ENCODE measurements at places on chromosomes 5 and 9.

DNA sequence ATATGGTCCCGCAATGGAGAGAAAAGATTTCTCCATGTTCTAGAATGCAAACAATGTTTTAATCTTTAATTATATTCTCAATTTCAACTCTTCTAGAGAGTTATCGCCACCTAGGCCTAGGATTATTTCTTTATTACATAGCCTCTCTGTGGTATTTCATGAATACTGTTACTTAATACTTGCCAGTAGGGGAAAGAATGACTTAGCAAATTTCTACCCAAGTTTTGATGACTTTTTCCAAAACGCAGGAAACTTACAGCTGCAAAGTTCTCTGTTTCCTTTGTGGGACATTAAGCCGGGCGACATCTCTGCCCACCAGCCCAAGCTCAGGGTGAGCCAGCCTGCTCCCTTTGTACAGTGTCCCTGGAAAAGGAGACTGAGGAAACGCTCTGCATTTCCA is 73.8 kb downstream of the MED27 start:
- DNase-seq, result no peak

DNA sequence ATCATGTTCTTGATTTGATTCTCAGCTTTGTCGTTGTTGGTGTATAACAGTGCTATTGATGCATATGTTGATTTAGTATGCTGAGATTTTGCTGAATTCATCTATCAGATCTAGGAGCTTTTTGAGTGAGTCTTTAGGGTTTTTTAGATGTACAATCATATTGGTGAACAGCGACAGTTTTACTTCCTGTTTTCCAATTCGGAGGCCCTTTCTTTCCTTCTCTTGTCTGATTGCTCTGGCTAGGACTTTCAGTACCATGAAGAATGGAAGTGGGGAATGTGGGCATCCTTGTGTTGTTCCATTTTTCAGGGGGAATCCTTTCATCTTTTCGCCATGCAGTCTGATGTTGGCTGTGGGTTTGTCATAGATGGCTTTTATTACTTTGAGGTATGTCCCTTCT is 100.4 kb downstream of the SGCD start:
- DNase-seq, result no peak

DNA sequence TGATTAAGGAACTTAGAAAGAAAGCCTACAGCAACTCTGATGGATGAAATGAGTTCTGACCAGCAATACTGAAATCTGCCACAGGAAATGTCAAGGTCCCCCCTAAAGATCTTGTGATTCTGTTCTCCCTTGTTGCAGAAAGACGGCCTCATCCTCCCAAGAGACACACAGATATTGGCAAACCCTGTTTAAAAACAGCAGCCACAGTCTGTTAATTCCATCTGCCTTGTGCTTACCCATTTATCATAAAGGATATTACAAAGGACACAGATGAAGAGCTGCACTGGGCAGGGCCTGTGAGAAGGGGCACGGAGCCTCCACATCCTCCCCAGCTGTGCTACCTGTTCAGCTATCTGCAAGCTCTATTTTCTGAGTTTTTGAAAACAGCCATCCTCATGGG is 15.2 kb downstream of the RAPGEF1 start:
- DNase-seq, result no peak

GRCh38 chr9:78298046-78298765 is 1.3 kb downstream of the PSAT1 start:
- peak; percentile 41 for DNase-seq

DNA sequence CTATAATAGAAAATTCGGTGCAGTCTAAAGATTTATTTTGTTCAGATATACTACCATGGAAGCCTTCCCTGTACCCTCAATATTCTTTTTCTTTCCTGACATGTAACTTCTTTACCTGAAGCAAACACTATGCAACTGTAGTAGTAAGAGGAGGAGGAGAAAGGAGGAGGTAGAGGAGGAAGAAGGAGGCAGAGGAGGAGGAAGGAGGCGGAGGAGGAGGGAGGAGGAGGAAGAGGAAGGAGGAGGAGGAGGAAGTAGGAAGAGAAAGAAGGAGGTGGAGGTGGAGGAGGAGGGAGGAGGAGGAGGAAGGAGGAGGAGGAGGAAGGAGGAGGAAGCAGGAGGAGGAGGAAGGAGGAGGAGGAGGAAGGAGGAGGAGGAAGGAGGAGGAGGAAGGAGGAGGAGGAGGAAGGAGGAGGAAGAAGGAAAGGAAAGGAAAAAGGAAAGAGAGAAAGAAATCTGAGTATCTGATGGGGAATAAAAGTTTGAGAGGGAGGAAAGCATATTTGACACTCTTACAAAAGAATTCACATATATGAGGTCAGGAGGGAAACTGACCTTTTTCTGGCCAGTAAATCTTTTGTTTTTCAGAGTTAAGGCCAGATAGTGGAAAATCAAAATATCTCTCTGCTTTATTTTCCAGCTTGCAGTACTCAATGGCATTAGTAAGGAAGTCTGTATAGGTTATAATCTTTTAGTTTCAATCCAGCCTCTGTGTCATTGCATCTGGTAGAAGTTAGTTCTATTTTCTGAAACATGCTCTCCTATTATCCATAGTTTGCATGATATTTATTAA is 114.5 kb upstream of the LPAR1 start:
- DNase-seq, result no peak

GRCh38 chr9:4886698-4887097 is 94.0 kb downstream of the RCL1 start:
- DNase-seq, result no peak

GRCh38 chr9:28547527-28547926 is 974.2 kb upstream of the C9orf72 start:
- DNase-seq, result no peak

- DNase-seq, result no peak
Measured at GRCh38 chr5:140481758-140482157, 65.7 kb upstream of the EIF4EBP3 start.

- DNase-seq, result no peak
Measured at GRCh38 chr5:116872486-116872885, 297.9 kb upstream of the SEMA6A start.

- no peak for DNase-seq
Measured at GRCh38 chr5:36666986-36667385, 60.6 kb downstream of the SLC1A3 start.

DNA sequence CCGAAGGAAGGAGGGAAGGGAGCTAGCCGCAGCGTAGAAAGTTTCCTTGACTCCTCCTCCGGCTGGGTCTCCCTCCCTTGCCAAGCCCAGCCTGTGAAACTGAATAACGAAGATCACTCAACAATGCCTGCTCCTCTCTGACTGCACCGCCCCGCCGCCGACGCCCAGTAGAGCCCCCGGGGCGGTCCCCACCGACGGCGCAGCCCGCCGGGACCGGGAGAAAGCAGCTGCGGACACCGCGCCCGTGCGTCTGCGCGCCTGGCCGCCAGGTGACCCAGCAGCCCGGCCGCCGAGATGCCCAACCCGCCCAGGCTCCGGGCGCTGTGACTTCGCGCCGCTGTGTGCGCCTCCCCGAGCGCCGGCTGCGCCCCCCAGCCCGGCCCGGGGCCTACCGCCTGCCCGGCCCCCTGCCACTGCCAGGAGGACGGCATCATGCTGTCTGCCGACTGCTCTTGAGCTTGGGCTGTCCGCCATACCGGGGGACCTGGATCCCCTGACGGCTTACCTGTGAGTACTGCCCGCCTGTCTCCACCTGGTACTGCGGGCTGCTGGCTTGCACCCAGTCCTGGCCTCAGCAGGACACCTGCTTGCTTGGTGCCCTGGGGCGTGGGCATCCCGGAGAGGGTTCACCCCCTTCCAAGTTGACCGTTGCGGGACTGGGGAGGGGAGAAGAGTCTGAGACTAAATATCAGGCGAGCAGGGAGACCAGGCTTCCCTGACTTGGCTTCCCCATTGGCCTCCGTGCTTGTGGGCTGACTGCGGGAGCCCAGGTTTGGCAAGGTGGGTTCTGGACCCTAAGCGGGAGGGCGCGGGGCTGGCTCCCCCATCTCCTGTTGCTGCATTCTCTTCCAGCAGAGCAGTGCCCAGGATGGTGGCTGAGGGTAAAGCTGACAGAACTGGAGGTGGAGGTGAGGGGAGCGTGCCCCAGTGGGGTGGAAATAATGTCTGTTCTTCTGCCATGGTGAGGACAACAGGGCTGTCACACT is 26.2 kb upstream of the SPTLC1 start:
- DNase-seq, result peak; percentile 51

GRCh38 chr5:66958980-66959641 is 237.5 kb downstream of the CD180 start:
- DNase-seq, result peak; percentile 26

DNA sequence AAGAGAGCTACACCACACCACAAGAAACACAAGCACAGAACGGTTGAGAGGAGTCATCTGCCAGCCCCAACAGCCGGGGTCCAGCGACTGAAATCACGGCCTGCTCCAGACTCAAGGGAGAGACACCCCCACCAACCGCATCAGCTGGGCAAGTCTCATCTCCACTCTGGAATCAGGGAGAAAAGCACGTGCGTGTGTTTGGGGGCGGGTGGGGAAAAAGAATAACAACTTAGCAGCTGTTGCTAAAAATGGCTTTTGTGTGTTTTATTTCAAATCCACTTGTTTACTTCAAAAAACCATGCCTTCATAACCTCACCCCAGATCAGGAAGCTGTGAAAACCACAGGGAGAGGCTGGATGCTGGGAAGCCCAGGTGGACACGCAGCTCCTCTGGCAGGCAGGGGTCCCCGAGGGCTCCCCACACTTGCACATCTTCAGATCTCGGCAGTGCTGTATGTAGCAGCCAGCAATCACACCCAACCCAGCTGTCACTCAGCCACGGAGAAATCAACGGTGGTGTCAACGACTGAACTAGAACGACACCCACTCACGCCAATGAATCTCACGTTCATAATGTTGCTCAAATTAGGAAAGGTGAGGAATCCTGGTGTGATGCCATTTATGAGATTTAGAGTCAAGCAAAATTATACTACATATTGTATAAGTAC is 19.0 kb downstream of the PNPLA7 start:
- no peak for DNase-seq

DNA sequence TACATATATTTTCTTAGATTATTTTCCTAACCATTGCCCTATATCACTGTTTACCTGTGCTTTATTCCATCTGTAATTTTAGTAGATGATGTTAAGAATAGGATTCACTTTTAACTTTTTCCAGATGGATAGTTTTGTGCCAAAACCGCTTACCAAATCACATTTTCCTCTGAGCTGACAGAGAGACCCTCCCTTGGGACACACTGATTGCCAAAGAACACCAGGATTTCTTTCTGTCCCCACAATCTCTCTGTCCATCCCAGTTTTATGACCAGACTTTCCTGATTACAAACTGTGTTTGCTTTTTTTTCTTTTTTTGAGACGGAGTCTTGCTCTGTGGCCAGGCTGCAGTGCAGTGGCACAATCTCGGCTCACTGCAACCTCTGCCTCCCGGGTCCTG is 81.3 kb upstream of the SPATA31C2 start:
- no peak for DNase-seq

- DNase-seq, result no peak
Measured at GRCh38 chr5:58967597-58968281, 384.9 kb downstream of the RAB3C start.

- no peak for DNase-seq
Measured at GRCh38 chr9:130743656-130744055, 50.1 kb downstream of the EXOSC2 start.

- no peak for DNase-seq
Measured at GRCh38 chr9:4837261-4838188, 44.8 kb downstream of the RCL1 start.

- no peak for DNase-seq
Measured at GRCh38 chr5:37568893-37569292, 189.8 kb downstream of the WDR70 start.

DNA sequence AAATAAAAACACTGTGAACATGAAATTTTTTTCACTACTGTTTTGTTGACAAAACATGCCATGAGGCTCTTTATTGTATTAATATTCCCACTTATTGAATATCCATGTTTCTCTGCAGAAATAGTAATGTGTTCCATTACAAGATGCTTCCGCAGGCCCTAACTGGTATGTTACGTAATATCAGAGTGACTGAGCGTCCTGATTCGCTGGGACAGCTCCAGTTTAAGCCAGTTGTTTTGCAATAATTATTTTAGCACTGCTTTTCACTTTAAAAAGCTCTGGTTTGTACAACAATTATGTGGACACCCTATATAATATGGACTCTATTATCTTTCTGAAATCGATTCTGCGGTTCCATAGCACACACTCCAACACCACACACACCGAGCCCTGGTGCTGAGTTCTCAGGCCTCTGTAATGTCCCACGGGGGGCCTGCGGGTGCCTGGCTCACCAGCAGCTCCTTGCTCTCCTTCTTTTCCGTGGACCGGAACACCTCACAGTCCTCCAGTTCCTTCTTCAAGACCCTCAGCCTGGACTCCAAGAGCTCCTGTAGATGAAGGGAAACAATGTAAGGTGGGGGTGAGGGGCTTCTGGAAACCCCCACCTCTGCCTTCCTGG is 1.8 kb downstream of the TRIM7 start:
- no peak for DNase-seq

DNA sequence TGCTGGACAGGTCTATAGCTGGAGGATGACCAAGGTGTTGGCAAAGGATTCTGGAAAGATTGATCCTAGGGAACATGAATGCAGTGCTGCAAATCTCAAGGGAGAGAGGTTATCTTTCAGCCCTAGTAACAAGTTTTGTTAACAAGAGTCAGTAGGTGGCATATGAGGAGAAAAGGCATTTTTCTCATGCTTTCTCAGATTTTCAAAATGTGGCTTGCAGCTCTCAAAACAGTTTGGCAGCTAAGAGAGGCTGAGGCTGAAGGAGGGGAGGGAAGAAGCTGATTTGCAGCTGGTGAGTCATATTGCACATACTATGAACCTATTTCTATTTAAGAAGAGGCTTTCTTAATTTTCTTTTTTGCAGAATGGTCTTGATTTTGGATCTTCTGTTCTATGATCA is 64.3 kb upstream of the PCA3 start:
- no peak for DNase-seq

DNA sequence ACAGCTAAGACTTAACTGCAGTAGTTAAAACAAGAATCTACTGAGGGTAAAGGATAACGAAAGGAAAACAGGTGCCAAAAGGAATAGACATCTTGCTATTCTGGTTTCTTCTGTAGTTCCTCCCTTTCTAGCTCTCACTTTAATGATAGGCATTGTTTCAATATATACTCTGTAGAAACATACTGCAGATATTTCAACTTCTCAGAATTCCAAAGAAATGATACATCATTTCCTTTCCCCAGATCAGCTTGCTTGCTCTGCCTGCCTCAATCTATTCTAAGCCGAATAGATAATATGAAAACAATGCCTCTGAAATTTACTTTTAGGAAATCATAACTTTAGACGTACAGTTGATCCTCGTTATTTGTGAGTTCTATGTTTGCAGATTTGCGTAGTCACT is 46.3 kb downstream of the ACO1 start:
- DNase-seq, result no peak

- no peak for DNase-seq
Measured at GRCh38 chr5:88746438-88746882, 136.5 kb downstream of the MEF2C start.

GRCh38 chr5:1882337-1883119 is at the start of gene IRX4:
IRX4 (minus strand) TSS chr5:1882925; CDS start chr5:1882647, 278 bp downstream.
- DNase-seq, result no peak

DNA sequence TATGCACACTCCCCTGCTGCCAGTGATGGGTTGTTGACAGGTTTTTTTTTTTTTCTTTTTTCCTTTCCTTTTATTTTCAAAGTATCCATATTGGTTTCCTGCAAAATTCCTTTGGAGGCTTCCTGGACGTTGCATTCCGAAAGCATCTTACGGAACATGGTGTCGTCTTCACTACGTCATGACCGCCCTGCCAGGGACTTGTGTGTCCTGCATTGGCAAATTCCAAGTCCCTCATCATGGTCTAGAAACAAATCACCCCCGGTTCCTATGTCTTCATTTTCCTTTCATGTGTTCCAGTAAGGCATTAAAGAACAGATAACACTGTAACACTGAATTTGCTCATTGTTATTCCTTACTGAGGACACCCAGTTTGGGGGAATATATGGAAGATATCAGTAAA is 35.0 kb upstream of the ADAMTSL1 start:
- no peak for DNase-seq

- no peak for DNase-seq
Measured at GRCh38 chr5:88251048-88251711, 17.5 kb downstream of the TMEM161B start.

Measured in glutamatergic neuron (in vitro differentiated cells).